ENCODE measurements at places on chromosomes 6 and 20.

DNA sequence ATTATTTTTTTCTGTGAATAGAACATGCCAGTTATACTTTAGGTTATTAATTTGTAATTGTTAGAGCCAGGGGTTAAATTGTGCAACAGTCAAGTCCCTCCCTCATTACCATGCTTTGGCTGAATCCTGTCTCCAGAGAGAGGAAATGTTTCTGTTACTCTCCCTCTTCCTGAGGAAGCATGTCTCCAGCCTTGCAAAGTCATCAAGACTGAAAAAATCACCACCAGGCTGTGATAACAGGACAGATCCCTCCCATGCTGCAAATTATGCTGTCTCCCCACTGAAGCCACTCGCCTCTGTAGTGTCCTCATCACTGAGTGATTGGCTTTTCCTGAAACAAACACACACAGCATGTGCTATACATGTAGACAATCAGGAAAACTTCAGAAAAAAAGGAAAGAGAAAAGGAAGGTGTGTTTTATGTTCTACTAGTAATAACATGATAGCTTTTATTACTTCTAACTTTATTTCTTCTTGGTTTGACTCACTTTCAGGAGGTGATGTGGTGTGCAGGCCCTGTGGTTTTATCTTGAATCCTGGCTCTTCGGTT, 290.0 kb upstream of the JAG1 start:
- DNase-seq = no peak

GRCh38 chr6:79307321-79308036, 73.0 kb upstream of the HMGN3 start:
- no peak for DNase-seq

GRCh38 chr6:11366934-11367637, 134.6 kb upstream of the NEDD9 start:
- no peak for DNase-seq

DNA sequence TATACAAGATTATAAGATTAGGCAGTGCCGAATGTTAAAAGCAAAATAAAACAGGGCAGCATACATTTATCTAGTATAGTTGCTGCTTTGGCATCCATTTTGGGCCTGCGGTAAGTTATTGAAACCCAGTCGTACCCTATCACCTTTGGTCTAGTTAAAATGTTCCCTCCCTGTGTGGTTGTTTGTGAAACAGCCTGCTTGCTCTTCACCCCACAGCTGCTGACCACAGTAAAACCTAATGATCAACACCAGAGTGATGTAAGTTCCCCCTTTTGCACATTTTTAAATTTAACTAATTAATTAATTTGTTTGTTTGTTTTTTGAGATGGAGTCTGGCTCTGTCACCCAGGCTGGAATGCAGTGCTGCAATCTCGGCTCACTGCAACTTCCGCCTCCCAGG, 50.3 kb upstream of the TXNDC5 start:
- DNase-seq = no peak

GRCh38 chr6:10520468-10520867, 683 bp upstream of the GCNT2 start:
- DNase-seq = no peak

GRCh38 chr20:43699941-43700565, 26.7 kb downstream of the GTSF1L start:
- no peak for DNase-seq

DNA sequence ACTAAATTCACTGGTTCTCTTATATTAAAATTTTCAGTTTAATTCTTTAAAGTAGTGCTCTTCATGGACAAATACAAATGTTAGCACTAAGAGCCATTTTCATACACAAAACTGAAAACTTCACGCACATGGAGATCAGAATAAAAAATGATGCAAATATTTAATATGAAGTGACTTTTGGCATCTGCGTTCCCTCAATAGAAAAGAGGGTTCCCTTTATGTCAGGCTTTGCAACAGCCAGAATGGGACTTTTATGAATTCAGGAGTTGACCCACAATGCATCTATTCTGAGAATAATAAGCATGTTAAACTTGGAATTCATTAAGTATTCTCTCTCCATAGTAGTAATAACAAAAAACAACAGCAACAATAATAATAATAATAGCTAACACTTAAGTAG, 125.8 kb downstream of the INSM1 start:
- DNase-seq = no peak

DNA sequence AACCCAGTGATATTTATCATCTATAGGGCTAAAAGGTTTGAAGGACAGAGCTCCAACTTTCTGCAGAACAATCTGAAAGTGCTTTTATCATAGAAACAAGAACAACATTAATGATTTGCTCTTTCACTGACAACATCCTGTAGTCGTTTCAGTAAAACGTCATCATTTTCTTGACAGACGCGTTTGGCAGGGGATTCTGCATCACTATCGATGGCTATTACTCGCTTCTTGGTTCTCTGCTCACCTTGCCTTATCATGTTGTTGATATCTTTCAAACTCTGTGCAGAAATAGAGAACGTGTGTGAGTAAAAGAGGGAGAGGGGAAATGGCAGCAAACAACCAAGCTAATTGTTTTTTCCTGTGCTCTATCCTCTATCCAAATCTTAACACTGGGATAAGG, 47.1 kb upstream of the SAMHD1 start:
- DNase-seq = no peak

GRCh38 chr20:14744723-14745122, 407.3 kb upstream of the FLRT3 start:
- DNase-seq = no peak

GRCh38 chr6:147823936-147824335, 315.4 kb downstream of the SAMD5 start:
- DNase-seq = no peak

- no peak for DNase-seq
Observed at GRCh38 chr6:104789770-104790190, 69.9 kb downstream of the HACE1 start.

DNA sequence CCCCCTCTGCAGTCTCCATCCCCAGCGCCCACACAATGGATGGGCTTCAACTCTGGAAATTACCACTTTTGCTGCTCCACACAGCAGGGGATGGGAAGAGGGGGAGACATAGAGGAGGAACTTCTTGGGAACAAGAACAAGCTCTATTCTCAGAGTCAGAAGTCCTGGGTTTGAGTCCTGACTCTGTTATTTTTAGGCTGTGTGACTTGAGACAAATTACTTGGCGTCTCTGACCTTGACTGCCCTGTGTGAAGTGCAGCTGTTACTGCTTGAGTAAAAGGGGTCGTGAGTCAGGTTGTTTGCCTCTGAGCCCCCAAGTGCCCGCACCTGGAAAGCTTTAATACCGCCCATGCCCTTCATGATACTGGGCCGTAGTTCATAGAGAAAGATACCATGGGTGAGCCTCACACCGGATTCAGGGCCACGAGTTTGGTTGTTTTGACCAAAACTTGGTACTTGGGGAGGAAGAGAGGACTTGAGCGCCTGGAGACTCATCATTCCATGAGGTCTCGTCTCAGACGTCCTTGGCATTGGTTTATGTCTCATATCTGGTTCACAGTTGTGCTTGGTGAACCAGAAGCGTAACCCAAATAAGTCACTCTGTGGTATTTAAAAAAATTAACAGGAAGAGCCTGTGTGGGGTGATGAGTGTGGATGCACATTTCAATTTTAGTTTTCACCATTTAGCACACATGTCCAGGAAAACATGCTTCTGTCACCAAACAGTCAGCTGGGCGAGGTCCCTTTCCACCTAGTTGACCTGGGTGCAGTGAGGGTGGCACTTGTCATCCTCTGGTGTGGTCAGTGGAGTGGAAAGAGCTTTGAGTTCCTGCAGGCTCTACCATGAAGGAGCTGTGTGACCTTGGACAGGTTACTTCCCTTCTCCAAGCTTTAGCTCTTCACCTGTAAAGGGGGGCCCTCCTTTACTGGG, 75.6 kb downstream of the CDC5L start:
- DNase-seq = no peak

- no peak for DNase-seq
Observed at GRCh38 chr6:131652472-131652871, 15.4 kb downstream of the ENPP3 start.

DNA sequence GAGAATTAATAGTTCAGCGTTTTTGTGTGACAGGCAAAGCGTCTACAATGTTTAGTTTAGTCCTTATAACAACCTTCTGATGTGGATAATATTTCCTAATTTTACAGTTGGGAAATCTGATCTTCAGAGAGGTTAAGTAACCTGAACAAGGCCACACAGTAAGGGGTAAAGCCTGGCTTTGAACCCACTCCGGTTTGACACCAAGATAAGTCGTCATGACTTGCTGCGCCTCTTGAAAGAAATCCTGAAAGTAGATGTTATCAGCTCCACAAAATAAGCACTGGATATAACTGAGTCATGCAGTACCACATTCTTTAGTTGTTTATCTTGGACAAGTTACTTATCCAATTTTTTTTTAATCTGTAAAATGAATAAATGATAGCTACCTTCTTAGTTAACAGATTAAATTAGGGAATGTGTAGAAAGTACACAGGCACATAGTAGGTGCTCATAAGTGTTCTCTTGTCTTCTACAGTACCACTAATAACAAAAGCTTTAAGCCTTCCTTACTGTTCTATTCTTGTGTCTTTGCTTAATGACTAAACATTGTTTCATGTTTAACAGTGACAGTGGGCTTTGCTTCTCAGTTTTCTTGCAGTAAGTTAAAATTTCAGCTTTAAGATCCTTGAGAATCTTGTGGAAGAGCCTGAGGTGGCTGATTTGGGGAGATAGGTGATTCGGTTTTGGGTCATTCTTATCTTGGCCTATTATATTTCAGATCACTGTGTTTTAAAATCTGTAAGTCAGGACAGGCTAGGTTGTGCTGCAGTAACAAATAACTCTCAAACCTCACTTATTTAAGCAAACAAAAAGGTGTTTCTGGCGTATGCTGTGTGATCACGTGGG, 2.1 kb downstream of the HIVEP1 start:
- DNase-seq = no peak

DNA sequence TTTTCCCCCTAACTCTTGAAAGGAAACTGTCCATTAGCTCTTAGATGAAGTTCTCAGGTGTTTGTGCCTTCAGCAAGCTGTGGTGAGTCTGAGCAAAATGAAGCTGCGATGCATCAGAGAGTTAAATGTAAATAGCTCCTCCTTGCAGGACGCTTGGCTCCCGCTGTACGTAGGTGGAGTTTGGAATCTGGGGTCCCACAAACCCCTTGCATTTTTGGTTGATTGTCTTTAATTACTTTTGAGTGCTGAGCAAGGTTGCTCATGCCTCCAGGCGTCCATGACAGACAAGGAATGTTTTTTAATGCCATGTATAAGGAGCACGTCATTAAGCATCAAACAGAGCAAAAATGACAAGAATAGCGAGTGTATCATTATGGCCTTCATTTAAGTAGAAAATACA, 300.5 kb downstream of the TFAP2C start:
- no peak for DNase-seq

- no peak for DNase-seq
Observed at GRCh38 chr6:79810185-79810705, 137.1 kb downstream of the ELOVL4 start.

- DNase-seq = no peak
Observed at GRCh38 chr20:33345342-33345741, 56.0 kb downstream of the CDK5RAP1 start.

GRCh38 chr6:35282472-35282871, 15.1 kb upstream of the DEF6 start:
- no peak for DNase-seq

GRCh38 chr6:23013776-23014175, 444.4 kb downstream of the HDGFL1 start:
- no peak for DNase-seq

DNA sequence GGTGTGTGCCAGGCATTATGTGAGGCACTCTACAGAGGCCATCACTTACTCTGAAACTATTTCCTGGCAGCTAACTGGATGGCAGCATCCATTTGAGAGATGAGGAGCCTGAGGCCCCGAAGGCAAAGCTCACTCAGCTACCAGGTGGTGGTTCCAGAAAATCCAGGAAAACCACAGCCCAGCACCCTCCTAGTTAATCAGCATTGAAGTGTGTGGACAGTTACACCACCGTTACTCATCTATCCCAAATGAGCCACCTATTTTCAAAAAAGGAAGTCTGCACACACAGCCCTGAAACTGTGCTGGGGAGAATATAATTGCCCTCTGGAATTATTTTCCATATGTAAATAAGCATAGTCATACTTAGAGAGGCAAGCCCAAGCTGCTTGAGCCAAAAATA, 67.4 kb downstream of the CNBD2 start:
- no peak for DNase-seq

GRCh38 chr6:109238396-109238795, 143.1 kb downstream of the CEP57L1 start:
- DNase-seq = no peak

GRCh38 chr6:53930330-53930729, 135.5 kb downstream of the LRRC1 start:
- no peak for DNase-seq

GRCh38 chr6:3086282-3086946, 18.1 kb downstream of the RIPK1 start:
- DNase-seq = no peak

Measured in activated naive CD8-positive, alpha-beta T cell treated with anti-CD3 and anti-CD28 coated beads, Interleukin-2, amount 50 U/mL, for 24 hours (primary cell).